ENCODE measurements at places on chromosomes 1 and 21.

DNA sequence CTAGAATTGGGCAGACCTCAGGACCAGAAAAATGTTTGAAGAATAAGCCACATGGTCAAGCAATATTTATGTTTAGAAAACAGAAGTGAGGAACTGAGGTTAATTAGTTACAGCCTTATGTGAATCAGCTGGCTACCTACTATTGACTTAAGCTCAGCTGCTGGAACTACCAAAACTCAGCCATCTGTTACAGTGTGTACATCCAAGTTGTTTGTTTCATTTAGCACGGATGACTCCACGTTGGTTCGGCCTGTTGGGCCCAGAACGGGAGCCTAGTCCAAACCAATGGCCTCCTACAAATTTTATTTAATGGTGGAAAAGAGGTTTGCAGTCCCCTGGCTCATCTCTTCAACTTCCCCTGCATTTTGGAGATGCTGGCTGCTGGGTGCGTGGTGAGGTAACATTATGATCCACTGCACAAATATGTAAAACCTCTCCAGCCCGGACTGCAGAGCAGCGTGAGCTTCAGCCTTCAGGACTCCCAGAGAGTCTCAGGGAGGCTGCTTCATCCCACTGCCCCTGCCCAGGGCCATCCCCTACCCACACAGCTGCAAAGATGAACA is 143.4 kb downstream of the ZZZ3 start:
- no peak for DNase-seq

- DNase-seq: no peak
Measured at GRCh38 chr1:8370046-8370881, 52.4 kb downstream of the SLC45A1 start.

- peak; percentile 36 for DNase-seq
Measured at GRCh38 chr1:26887125-26887524, 3.0 kb downstream of the GPN2 start.

DNA sequence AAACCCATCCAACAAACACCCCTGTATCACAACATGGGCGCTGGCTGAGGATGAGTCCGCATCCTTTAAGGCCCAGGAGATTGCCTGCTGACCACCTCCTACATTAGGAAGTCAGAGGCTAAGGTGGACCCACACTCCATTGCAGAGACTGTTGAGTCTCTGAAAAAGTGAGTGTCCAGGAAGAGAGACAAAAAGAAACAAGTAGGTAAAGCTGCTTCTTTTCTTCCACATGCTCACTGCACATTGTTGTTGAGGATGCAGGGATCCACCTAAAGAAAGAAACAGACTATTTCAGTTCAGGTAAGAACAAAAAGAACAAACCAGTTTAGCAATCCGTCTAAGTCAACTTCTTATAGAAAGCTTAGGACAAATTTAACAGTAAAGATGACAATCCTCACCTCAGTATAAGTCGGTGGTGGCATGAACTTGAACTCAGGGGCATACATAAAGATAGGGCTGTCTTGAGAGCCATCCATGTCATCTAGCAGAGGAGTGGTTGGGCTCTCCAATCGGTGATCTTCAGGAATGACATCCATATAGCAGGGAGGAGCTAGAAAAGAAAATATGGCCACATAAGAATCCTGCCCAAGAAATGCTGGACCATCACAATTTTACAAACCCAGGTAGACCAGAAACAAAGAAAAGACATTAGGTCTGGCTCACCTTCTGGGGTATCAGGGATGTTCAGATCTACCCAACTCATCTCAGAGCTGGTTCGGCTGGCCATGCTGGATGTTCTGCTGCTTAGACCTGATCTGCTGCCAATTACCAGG is 2.6 kb downstream of the TXNIP start:
- no peak for DNase-seq

- no peak for DNase-seq
Measured at GRCh38 chr21:16522548-16522947, 792.8 kb downstream of the USP25 start.

DNA sequence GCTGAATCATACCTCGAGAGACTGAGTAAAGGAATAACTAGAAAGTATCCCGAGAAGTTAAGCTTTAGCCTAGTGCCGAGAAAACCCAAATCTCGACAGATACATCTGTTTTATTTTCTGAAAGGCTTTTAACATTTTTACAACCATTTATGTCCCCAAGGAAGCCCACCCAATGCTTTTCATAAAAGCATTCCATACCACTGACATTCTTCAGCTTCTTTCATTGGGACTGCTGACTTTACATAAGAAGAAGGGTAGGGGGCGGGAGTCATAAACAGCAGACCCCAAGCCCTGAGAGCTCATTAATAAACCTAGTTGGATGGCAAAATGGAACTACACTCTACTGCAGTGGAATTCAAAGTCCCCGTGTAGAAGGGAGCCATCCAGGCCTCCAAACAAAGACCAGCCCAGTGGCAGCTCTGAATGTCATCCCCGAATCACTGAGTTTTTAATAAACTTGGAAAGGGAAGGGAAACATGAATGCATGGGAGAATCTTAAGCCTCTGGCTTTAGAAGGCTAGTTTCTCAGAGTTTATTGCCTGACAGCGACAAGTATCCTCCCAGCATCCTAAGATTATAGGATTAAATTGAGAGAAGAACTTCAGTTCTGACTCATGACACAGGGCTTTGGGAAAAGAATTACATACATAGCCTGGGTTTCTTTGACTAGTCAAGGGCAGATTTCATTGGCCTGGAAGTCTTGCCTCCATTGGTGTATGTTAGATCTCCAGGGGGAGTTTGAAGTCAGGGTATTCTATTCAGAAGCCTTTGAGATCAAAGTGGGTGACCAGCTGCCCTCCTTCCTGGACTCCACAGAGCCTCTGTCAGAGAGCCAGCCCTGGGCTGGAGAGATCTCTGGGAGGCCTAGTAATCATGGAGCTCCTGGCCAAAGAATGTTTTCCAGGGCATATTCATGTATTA is 3.7 kb downstream of the ATF3 start:
- peak; percentile 97 for DNase-seq

- DNase-seq: no peak
Measured at GRCh38 chr1:12157366-12158231, 9.2 kb upstream of the TNFRSF1B start.

DNA sequence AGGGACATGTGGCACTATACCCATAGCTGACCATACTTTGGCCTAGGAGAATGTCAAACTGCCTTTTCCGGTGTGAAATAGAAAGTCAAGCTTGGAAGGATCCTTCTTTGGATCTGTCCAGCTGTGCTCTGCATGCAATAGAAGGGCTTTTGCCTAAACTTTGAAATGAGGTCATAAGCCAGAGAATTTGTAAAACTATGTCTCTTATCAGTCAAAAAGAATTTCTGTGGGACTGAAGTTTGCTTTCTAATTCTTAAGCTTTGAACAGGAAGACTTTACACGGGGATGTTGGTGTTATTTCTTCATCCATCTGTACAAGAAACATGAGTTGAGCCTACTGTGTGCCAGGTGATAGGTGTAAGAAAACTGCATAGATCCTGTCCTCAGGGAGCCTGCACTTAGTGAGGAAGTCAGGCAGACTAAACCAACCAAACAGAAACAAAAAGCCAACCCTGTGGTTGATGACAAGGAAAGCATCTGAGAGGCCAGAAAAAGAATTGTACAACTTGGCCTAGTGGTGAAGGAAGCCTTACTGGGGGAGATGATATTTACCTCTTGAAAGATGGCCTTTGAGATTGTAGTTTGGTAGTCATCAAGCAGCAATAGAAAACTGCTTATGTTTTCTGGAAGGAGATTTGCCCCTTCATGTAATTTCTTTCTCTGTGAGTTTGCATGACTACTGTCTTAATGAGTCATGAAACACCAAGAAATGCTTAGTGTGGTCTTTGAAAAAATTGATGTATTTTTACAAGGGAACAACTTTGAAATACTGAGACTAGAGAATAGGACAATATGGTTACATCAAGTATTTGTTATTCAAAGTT is 24.8 kb downstream of the TGFB2 start:
- peak; percentile 89 for DNase-seq

- no peak for DNase-seq
Measured at GRCh38 chr1:193749868-193750267, 563.5 kb upstream of the B3GALT2 start.

GRCh38 chr1:26848499-26848898 is 14.4 kb upstream of the SFN start:
- no peak for DNase-seq

- DNase-seq: no peak
Measured at GRCh38 chr21:33123374-33124123, 53.6 kb downstream of the OLIG1 start.

GRCh38 chr1:170662561-170663403 is 1.1 kb upstream of the PRRX1 start:
- peak; percentile 63 for DNase-seq

DNA sequence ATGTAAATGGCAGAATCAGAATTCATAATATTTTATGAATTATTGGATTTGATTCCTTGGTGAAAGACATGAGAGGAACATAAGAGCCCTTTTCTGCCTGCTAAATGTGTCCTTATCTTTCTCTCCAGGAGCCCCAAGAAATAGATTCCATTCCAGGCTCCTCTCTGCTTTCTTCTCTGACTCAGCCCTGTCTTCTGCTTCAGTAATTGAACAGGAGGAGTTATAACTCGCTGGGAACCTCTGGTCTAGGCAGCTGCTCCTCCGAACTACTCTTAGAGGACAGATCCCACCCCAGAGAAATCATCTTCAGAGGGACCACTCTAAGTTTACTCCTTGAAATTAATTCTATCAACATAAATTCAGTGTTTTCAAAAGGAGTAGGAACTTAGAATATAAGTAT is 78.4 kb downstream of the RGS21 start:
- no peak for DNase-seq

DNA sequence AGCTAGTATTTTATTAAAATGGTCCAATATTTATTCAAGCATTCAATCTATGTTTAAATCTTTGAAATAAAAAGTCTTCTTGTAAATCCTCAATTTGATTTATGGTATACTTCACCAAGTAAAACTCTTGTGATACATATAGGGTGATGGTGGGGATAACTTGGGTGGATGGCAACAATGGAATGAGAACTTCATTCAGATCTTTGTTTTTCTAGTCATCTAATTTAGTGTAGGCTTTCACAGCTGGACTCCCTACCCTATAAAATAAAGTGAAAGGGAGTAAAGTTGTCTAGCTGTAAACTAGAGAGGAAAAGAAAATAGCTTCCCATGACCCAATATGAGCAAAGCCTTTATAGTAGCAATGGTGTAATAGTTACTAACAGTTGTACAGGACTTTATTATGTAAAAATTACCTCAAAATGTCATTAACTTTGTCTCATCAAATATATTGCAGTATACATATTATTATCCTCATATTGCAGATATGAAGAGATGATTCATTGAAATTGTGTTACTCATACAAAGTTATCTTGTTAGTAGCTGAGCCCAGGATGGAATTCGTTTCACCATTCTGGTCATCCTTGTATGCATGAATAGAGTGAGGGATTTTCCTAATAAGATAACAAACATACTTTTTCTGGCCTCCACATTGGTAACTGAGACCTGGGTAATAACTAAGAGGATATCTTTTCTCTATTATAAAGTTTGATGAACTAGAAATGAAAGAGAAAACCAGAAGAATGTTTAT is 1377.7 kb upstream of the ADGRL4 start:
- DNase-seq: no peak

DNA sequence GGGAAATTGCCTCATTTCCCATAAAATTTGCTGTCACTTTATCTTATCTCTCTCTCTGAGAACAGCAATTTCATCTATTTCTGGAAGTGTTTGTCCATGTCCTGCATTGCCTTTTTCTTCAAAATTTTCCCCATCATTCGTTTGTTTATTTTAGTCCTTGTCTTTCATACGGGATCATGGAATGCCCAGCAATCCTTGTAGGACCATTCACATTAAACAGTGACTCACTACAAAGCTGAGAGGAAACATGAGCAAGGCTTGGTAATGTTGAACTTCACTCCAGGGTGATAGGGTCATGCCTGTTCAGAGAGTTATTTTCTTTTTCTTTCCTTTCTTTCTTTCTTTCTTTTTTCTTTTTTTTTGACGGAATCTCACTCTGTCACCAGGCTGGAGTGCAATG is 32.2 kb upstream of the HNRNPU start:
- peak; percentile 11 for DNase-seq

DNA sequence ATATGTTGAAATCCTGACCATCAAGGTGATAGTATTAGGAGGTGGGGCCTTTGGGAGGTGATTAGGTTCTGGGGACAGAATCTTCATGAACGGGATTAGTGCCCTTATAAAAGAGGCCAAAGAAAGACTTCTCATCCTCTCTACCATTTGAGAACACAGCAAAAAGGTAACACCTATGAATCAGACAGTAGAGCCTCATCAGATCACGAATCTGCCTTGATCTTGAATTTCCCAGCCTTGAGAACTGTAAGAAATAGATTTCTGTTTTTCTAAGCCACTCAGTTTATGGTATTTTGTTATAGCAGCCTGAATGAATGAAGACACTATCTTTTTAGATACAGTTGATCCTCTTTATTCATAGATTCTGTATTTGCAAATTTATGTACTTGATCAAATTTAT is 206.9 kb upstream of the EDN2 start:
- no peak for DNase-seq

DNA sequence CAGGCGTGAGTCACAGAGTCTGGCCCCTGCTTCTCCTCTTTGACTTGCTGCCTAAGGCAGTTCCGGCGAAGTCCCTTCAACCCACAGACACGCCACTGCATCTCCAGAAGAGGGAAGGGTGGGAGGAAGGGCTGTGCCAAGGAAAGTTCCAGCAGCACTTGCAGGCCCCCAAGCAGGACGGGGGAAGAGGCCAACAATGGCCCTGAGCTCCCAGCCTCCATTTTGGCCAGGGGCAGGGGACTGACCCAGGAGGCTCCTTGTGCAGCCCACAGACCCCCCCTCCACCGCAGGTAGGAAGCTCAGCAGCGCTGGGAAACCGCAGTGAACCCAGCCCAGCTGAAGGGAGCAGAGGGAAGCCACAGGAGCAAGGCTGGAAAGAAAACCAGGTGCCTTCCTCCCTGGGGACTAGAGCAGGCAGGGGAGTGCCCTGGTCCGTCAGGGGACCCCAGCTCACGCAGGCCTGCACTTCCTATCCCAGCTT is 35.4 kb downstream of the ACOT7 start:
- DNase-seq: no peak

DNA sequence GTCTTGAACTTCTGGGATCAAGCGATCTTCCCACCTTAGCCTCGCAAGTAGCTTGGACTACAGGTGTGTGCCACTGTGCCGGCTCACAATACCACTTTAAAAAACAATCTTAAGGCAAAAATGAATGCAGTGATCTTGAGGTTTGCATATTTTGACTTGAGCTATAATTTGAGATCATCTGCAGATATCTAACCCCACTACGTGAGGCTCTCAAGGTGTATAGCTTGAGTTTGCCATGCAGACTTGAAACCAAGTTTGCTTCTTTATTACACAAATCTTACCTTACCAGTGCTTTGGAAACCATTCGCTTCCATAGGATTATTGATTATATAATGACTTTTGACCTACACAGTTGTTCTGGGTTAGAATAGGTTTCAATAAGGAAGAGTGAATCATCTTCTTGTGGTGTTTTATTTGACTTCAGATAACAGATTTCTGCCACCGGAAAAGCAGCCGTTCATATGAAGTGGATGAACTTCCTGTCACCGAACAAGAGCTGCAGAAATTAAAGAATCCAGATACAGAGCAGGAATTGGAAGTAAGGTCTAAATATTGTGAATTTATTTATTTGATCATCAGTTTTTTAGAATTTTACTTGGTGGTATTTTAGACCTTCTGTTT is 155.1 kb downstream of the VPS13D start:
- no peak for DNase-seq
